ENCODE measurements at places on chromosomes 3 and 15. TPM values are rescaled to one million over a fixed set of nuclear protein-coding genes. Genes with fewer than 3 reads are reported as not detected.

The RCCD1 gene
- 20.6 TPM for total RNA-seq

The HIGD2B gene
- not detected for total RNA-seq

- DNase-seq = no peak
Observed at GRCh38 chr3:177598097-177598833, 401.0 kb upstream of the TBL1XR1 start.

GRCh38 chr15:80777826-80778620, 1.1 kb upstream of the CEMIP start:
- DNase-seq = no peak
